CD4-positive, alpha-beta T cell treated with Interleukin-15 for 4 hours (primary cell): ENCODE measurements at places on chromosomes 4 and X.

DNA sequence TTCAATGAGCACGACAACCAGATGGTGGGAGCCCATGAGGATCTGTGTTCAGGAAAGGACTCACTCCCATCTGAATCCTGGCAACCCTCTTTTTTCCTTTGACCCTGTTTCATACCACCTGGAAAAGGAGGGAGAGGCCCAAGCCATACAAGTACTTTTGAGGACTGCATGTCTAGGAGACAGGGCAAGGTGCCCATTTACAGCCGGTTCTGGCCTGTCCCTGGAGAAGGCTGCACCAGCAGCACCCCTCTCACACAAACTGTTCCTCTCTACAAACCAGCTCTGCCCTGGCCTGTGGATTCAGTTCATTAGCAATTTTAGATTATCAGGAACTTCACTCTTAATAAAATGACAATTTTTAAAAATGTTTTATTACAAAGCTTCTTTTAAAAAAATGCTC lies 57.5 kb downstream of the HADH start:
- DNase-seq = no peak

DNA sequence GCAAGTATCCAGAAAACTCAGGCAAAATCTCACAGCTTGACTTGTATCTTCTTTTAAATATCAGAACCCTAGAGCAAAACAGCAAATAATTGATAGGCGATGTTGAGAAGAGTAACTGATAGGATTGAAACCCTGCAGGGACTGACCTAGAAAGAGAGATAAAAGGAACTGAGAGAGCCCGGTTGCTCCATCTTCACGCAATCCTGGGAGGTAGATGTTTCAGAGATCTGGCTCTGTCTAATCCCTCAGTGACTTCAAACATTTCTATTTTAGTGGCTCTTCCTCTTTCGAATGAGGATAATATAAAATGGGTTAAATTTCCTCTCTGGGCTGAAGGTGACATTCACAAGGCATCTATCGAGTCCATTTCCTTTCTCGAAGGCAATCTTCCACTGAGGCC lies 39.3 kb upstream of the RPL34 start:
- no peak for DNase-seq

DNA sequence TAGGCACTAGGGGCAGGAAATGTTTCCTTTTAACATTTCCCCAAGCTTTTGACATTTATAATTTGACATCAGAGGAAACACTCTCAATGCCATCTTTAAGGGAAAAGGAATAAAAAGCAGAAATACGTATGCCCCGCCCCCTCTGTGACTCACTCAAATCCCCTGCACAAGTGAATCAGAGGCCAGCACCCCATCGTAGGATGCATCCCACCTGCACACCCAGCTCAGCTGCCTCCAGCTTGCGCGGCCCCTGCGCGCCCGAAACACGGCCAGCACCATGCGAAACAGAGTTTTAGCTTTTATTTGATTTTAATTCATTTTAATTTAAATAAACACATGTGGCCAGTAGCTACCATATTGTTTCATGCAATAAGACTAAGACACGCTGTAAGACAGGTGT lies 29.5 kb downstream of the ABLIM2 start:
- no peak for DNase-seq

- DNase-seq = no peak
Measured at GRCh38 chrX:8432396-8432795, 32.2 kb upstream of the VCX3B start.

- no peak for DNase-seq
Measured at GRCh38 chr4:185122681-185123345, 20.3 kb upstream of the SLC25A4 start.

- DNase-seq = no peak
Measured at GRCh38 chr4:7425124-7425523, 9.6 kb downstream of the PSAPL1 start.

DNA sequence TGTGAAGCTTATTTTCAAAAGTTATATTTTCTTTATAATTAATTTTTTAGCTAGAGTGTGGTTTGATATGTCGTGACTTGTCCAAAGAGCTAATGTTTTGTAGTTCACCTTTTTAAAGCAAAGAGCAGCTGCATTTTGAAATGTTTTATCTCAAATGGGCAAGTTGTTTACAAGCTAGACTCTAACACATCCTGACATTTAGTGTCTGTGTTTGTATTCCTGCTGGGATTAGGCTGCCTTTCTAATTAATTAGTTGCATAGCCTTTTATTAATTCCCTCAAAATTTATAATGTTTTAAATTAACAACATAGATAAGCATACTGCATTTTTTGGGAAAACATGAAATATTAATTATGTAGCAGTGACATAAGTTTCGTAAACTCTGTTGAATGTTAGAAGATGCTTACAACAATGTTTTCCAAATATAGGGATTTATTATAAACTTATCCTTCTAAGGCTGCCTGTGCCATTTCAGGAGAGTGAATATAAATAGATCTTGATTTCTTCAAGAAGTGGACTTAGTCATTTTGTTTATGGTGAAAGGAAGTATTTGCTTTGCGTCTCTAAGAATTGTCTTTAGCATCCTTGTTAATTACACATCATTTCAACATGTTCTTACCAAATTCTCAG lies 37.7 kb upstream of the NUDT6 start:
- DNase-seq = no peak

DNA sequence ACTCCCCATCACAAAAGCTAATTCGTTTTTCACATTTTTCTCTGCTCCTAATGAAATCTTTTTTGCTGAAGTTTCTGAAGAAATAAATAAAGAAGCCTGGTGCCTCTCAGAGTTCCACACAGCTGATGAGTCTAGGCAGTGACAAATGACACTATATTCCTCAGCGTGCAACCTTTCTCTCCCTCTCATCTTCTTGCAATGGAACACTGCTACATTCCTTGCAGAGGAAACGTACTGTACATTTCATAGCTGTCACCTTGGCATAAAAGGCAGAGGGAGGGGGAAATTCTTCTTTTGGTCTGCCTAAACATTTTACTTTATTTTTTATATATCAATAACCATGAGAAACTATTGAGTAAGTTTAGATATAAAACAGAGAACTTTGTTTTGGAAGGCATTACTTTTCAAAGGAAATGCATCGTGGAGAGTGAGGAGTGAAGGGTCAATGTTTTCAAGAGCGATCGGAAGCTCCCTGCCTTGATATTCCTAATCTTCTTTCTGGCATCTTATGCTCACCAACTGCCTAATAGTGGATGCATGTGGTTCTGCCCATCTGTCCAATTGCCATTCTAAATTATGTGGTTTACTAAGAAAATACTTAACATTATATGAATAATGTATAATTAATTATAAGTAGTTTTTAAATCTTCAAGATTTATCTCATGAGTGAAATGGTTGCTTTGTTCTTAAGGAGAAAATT lies 29.4 kb downstream of the SNCA start:
- DNase-seq = no peak

DNA sequence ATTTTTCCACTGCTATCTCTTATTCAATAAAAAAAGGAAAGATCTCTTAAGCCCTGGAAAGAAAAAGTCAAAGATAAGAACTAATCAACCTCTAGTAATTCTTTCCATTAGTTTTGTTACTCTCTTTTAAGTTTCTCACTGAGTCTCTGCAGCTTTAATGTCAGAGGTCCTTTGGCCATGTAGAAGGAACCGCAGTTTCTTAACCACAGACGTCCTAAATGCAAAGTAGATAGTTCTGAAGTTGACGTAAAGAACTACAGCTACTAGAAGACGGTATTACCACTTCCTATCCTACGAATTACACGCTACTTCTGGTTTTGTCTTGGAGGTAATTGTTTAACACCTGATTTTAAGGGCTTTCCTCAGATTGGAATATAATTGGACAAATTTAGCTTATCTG lies 325.9 kb downstream of the ANKRD50 start:
- DNase-seq = no peak

- no peak for DNase-seq
Measured at GRCh38 chr4:96375367-96375766, 535.5 kb downstream of the PDHA2 start.

DNA sequence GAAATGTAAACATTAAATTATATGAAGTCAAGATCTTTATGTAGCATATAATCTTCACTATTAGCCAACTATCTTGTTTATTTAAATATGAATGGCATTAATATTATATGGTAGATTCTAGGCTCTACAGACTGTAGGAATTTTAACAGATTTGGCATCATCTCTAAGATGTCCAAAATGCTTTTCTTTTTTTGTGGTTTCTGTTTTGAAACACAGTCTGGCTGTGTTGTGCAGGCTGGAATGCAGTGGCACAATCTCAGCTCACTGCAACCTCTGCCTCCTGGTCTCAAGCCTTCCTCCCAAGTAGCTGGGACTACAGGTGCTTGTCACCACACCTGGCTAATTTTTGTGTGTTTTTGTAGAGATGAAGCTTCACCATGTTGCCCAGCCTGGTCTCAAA lies 76.2 kb downstream of the ELOVL6 start:
- no peak for DNase-seq

DNA sequence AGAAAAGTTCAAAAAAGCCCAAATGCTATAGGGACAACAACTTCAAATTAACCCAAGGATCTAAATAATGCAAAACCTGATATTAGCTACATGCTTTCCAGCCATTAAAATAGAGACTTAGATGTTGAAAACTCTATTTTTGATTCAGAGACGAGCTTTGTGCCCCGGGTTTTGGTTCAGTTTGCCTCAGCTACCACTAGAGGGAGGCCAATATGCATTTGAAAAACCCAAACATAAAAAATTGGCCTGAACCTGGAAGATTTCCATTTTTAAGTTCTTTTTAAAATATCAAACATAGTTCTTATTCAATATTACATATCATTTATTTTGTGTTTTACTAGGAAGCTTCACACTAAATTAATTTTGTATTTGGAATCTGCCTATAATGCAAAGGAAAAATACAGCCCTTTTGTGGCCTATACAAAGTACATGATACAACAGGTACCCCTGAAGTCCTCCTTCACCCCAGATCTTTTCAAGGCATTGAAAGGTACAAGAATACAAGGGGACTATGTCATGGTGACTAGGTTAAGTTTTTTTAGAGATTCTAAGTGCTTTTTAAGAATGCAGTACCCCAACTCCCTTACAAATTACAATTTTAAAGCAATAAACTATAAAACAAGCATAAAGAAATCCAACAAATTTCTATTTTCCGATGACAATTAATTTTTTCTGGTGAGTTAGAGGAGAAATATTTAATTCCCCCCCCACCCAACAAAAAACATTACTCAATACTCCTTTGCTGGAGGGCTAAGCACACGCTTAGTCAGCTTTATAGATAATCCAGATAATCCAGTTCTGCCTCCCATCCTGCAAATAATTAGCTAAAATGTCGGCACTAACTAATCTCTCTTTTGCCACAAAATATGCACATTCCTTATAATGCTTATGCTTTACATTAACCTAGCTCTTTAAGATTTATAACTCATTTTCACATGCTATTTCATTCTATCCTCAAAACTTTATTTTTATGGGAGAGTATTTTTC lies 97.7 kb upstream of the PTPN13 start:
- peak; percentile 31 for DNase-seq

- DNase-seq = no peak
Measured at GRCh38 chr4:3479358-3480101, 16.4 kb downstream of the DOK7 start.

GRCh38 chr4:82594456-82594855 lies 32.7 kb upstream of the TMEM150C start:
- no peak for DNase-seq

- no peak for DNase-seq
Measured at GRCh38 chr4:94469221-94469784, 17.6 kb downstream of the PDLIM5 start.

DNA sequence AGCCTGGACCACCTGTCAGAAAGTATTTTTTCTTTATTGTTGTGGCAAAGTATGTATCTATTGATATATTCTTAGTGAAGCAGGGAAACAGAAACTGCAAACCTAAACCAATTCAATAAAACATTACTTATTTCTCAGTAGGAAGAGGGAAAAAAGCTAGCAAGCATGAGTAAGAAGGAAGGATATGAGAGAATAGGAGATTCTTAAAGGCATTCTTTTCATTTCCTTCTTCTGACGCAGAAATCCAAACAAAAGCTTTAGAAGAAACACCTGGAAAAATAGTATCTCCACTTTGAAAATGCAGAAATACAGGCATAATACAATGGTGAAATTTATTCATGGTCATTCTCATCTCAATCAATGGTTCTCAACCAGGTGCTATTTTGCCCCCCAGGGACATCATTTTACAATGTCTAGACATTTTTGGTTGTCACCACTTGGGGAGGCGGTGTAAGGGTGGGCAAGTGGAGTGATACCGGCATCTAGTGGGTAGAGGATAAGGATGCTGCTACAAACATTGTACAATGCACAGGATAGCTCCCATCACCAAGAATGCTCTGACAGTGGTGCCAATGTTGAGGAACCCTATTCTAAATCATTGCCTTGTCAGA lies 21.7 kb upstream of the ATXN3L start:
- no peak for DNase-seq

- DNase-seq = no peak
Measured at GRCh38 chrX:8067754-8068462, 103.2 kb downstream of the VCX2 start.

- peak; percentile 7 for DNase-seq
Measured at GRCh38 chr4:158496030-158496741, 25.5 kb upstream of the RXFP1 start.
